Subcutaneous preadipocyte (primary cell): ENCODE measurements at places on chromosomes 3 and 15. TPM values are rescaled to one million over a fixed set of nuclear protein-coding genes. Genes with fewer than 3 reads are reported as not detected.

STARD5 gene
- 5.3 and 5.5 TPM in 2 replicates for total RNA-seq

TRH gene
- total RNA-seq: not detected in 2 replicates

ENTPD3 gene
- not detected in 2 replicates for total RNA-seq

SLC9C1 gene
- total RNA-seq: under 0.01 TPM in 1 of 2 replicates, not detected in the other

PIK3CB gene
- 4.4 and 10.2 TPM in 2 replicates for total RNA-seq

LRRC34 gene
- 4.4 and 9.8 TPM in 2 replicates for total RNA-seq

CNBP gene
- 217 and 230 TPM in 2 replicates for total RNA-seq

RNF7 gene
- total RNA-seq: 28.5 and 36.7 TPM in 2 replicates

ADAMTSL3 gene
- 0.20 and 0.37 TPM in 2 replicates for total RNA-seq

IQCF5 gene
- total RNA-seq: not detected in 2 replicates

CLSTN2 gene
- 0.20 and 0.37 TPM in 2 replicates for total RNA-seq

IL17RE gene
- 10.3 and 13.9 TPM in 2 replicates for total RNA-seq

MED12L gene
- total RNA-seq: 0.37 and 0.39 TPM in 2 replicates

CYP8B1 gene
- not detected in 2 replicates for total RNA-seq

ACTC1 gene
- not detected in 2 replicates for total RNA-seq

CADM2 gene
- under 0.01 TPM in 1 of 2 replicates, not detected in the other for total RNA-seq

CASR gene
- under 0.01 TPM in 1 of 2 replicates, not detected in the other for total RNA-seq

RPL32 gene
- 1,113 and 1,609 TPM in 2 replicates for total RNA-seq

CDHR4 gene
- total RNA-seq: 0.37 TPM in 1 of 2 replicates, not detected in the other

CD86 gene
- not detected in 2 replicates for total RNA-seq

ZBTB47 gene
- 23.1 and 26.5 TPM in 2 replicates for total RNA-seq

EFCC1 gene
- not detected in 2 replicates for total RNA-seq

ZNF502 gene
- total RNA-seq: 4.3 and 4.4 TPM in 2 replicates

CHDH gene
- under 0.01 and 0.37 TPM in 2 replicates for total RNA-seq

KNG1 gene
- total RNA-seq: not detected in 2 replicates

ARNT2 gene
- 1.8 and 10.7 TPM in 2 replicates for total RNA-seq

TYRO3 gene
- 7.0 and 11.9 TPM in 2 replicates for total RNA-seq
